ENCODE measurements at places on chromosomes 1 and 21.

GRCh38 chr1:5896706-5897660, 95.2 kb downstream of the NPHP4 start:
- DNase-seq: no peak

- peak; percentile 57 for DNase-seq
These were observed 13.9 kb downstream of the CELSR2 start for GRCh38 chr1:109263234-109263596.

DNA sequence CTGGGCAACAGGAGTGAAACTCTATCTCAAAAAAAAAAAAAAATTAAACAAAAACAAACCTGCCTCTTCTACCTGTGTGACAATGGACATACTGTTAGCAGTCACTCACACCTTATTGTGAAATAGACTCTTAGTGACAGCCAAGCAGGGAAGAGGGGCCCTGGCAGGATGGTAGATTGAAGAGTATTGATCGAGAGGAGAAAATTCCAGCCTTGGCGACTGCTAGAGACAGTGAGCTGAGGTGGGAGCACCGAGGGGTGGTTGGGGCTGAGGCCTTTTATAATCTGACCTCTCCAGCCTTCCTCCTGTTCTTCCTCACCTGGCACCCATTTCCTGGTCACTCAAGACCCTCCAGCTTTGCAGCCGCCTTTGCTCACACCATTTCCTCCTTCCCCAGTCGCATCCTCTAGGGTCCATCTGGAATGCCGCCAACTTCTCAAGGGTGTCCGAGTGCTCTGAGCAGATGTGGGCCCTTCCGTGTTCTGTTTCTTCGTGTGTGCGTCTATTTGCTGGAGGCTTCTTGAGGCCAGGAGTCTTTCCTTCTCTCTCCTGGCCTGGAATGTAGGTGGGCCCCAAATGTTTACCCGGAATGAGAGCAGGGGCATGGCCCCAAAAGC, 196.9 kb upstream of the TMEM51 start:
- no peak for DNase-seq

GRCh38 chr1:15424146-15424667, 14.0 kb upstream of the CTRC start:
- peak; percentile 43 for DNase-seq

GRCh38 chr1:57195436-57195941, 228.4 kb downstream of the DAB1 start:
- no peak for DNase-seq

DNA sequence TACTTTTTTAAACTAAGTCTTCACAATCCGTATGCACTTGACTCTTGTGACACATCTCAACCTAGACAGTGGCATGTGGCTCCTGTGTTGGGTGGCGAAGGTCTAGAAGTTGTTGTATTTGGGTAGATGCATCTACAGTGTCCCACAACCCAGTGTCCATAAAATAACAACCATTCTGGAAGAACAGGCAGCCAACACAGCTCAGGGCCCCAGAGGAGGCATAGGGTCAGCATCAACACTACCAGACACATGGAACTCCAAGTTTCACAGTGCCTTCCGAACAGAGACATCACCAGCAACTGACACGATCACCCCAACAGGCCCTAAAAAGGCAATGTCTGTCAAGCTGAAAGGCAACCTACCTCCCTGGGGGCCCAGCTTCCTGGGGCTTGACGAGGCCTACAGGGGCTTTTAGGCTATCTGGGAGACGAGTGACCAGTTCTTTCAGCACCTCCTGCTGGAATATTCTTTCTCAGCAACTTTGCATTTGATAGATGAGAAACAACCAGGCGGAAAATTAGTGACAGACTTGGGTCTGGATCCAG, 5.6 kb downstream of the SH3BP5L start:
- no peak for DNase-seq

GRCh38 chr1:3514404-3514803, 59.9 kb downstream of the ARHGEF16 start:
- no peak for DNase-seq

DNA sequence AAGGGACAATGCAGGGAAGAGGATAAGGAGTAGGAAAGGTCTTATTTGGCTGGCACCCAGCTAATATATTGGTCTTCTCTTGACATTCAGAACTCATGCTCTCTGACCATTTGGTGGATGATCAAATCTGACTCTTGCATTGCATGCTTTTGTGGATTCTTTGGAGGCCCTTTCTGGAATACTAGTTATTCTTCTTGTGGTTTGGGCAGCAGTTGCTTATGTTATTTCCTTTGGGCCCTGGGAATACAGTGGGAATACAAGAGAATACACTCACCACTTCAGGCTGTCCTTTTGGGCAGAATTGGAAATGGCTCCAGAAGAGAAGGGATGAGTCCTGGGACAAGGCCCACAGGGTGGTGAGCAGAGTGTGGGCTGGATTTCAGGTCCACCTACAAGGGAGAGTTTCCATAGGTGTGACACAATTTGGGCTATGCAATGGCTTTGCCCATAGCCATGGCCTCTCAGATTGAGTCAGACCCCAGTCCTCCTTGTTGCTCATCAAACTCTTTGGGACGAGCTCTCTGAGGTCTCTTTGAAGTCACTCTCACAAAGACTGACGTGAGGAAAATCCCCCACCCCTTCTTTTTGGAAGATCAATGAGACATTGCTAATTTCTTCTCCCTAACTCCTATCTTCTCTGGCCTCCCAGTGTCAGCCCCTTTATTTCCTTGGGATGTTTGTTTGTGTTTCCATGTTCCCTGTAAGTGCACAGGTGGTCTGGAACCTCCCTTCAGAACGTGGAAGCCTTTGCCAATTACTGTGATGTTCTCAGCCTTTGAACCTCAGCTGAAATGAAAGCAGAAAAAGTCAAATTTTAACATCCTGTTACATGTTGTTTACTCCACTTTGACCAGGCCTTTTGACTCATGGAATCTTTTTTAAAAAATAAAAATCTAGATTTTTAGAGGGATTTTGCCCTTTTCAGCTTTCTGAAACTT, 19.4 kb downstream of the HSD11B1 start:
- no peak for DNase-seq

GRCh38 chr1:199843861-199844260, 183.6 kb upstream of the NR5A2 start:
- no peak for DNase-seq

DNA sequence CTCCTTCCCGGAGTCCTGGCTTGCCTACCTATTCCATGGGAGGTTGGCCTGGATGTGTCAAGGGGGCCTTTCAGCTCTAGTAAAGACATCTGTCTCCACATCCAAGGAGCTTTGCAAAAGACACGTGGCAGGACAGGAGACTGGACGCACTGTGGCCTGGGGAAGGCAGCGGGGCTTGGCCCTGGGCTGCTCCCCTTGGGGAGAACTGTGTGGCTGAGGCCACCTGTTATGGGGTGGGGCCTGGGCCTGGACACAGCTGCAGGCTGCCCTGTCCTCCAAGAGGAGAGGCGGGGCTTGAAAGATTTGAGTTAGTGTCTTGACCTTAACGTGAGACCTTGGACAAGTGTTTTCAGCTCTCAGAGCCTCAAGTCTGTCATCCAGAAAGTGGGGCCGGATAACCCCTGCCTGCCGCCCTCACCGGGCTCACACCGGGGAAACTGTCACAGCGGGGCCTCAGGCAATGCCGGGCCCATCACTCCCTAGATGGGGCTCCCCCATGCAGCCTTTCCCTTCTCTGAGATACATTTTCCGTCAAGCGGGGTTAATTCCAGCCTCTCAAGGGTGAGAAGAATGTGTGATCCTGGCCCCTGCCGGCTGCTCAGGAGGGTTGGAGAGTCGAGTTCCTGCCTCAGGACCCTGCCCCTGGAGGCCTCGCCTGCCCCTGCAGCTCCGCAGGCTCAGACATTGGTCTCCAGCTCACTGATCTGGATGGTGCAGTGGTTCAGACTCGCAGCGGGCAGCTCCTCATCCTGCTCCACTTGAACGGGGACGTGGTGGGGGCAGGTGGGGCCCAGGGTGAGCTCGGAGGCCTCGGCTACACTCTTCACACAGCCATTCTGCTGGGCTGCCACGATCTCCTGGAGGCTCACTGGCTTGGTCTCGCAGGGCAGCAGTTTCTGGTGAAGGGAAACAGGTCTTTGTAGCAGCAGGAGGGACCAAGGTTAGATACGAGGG, 25.6 kb downstream of the PODN start:
- no peak for DNase-seq

GRCh38 chr1:245870698-245871097, 636.4 kb downstream of the SMYD3 start:
- DNase-seq: no peak

GRCh38 chr1:26711777-26712176, 16.0 kb downstream of the ARID1A start:
- no peak for DNase-seq

- DNase-seq: no peak
These were observed 18.3 kb downstream of the NECAP2 start for GRCh38 chr1:16458831-16459230.

- no peak for DNase-seq
These were observed 187.6 kb upstream of the ST6GALNAC5 start for GRCh38 chr1:76679534-76680152.

GRCh38 chr1:182740120-182740519, 49.5 kb upstream of the NPL start:
- DNase-seq: no peak

DNA sequence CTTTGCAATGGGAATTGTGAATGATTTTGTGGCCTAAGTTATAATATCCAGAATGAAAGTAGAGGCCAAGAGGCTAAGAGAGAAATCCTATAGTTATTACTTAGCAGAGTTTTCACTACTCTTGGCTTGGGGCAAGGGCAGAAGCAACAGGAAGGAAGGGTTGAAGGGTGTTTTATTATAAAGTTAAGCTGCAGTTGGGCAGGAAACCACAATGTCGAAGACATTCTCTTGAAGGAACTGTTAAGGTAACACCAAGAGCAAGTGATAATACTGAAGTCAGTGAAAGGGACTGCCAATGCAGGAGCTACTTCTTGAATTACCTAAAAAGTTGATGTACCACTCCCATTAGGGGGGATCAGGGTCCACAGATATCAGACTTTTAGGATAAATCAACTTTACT, 8.3 kb downstream of the XCL2 start:
- no peak for DNase-seq

- DNase-seq: peak; percentile 79
These were observed 6.1 kb downstream of the ADAMTS4 start for GRCh38 chr1:161192476-161193465.

DNA sequence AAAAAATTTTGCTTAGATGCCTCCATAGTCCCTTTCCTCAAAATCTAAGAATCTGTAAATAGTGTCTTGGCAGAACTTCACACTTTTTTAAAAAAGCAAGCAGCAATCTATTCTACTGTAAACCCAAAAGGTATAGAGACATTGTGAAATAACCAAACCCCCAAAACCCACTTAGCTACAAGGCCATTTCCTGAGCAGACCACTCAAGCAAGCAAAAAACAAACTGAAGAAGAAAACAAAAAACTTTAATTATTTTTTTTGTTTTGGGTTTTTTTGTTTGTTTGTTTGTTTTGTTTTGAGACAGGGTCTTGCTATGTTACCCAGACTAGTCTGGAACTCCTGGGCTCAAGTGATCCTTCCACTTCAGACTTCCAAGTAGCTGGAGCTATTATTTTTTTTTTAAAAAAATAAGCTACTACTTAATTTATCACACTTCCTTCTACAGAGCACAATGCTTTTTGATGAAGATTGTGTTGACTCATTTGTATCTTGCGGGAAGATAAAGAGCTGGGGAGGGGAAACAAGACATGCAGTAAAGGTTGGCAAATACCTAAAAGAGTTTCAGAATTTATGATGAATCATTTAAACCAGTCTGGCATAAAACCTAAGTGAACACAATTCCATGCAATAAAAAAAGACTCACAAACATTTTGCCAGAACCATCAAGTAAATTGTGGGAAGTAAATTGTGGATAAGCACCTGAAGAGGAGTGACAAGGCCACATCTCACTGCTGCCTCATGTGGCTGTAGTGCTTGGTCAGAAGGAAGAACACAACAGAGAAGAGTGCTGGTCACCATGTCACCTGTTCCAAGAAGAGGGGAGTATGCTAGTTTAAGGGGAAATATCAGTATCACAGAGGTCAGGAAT, 2.7 kb upstream of the PTPN22 start:
- no peak for DNase-seq

DNA sequence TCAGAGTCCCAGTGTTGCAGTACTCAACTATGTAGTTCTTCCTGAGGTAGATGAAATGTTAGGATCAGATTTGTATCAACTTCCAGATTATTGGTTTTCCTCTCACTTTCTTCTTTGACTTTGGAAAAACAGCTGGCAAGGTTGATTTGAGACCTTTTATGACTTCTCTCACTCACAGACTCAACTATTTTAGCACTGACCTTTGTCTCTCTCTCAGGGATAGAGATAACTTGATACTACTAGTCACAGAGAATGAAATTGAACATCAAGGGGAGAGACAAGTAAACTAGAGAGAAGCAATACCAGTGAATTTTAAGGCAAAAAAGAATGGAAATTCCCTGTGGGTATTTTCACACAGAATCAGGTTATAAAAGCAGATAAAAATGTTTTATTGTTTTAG, 159.7 kb upstream of the B3GALT2 start:
- no peak for DNase-seq

DNA sequence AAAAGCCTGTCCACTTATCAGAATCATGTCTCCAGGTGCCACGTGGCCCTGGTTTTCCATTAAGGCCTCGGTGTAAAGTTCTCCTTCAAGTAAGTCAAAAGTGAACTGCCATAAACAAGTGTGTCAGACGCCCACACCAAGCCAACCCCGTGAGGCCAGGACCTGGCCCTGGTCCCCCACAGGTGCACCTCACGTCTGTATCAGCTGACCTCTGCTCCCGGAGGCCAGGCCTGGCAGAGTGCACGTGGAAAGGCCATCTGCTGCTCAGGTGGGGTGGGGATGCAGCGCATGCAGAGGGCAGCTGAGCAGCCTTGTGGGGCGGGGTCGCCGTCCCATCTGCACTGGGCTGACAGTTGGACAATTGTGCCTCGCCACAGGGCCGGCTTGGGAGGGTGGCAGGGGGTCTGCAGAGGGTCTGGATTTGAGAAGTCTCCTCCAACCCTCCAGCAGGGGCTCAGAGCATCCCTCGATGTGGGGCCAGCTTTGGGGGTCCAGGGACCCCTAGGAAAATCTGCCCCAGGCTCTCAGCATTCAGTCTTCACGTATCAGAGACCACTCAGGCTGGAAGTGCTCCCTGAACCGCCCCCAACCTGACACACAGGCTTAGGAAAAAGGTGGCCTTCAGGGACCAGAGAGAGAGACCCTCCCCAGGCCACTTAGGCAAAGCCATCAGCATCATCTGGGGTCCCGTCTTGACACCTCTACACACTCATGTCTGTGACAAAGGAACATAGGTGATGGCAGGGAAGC, 3.0 kb downstream of the SLC19A1 start:
- no peak for DNase-seq

- DNase-seq: no peak
These were observed 254.4 kb downstream of the BRINP2 start for GRCh38 chr1:177425199-177425598.

GRCh38 chr1:51906306-51907078, 28.0 kb upstream of the NRDC start:
- no peak for DNase-seq

- no peak for DNase-seq
These were observed 37.6 kb downstream of the DIPK1A start for GRCh38 chr1:92923664-92924063.

DNA sequence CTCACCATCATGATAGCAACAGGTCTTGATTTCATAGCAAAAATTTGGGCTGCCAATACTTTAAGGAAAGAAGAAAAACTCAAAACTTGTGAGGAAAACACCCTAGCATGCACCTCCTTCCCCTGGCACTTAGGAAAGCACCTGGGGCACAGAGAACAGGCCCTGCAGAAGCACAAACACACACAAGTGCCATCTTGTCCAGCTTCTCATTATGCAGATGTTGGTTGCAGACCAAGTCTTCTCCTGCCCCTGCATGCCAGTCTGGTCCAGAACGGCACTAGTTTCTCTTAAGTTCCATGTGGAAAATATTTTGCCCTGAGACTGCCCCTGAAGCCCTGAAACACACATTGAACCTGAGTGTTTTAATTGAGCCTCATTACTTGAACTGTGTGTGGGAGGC, 6.3 kb upstream of the ETV3 start:
- no peak for DNase-seq

- DNase-seq: no peak
These were observed 42.4 kb downstream of the PKNOX1 start for GRCh38 chr21:43016728-43017127.

Measured in NCI-H1694 treated with DMSO at 0.1 percent for 48 hours (cell line).